ENCODE measurements at places on chromosomes 3 and 15.

GRCh38 chr3:187841560-187841959 lies 96.3 kb upstream of the BCL6 start:
- DNase-seq: no peak

DNA sequence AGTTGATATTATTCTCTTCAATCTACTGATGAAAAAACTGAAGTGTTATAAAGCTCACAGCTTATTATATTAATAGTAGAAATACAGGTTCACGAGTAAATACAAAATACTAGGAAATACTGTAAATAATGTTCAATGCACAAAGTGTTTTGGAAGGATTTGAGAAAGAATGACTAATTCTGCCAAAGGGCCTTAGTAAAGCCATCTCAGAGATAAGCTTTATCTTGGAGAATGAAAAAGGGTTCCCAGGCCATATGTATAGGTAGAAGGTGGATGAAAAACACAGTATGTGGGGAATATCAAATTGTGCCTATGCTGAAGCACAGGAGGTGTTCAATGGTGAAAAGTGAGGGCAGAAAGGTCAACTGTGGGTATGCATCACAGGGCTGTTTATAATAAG lies 123.5 kb downstream of the CMSS1 start:
- no peak for DNase-seq

DNA sequence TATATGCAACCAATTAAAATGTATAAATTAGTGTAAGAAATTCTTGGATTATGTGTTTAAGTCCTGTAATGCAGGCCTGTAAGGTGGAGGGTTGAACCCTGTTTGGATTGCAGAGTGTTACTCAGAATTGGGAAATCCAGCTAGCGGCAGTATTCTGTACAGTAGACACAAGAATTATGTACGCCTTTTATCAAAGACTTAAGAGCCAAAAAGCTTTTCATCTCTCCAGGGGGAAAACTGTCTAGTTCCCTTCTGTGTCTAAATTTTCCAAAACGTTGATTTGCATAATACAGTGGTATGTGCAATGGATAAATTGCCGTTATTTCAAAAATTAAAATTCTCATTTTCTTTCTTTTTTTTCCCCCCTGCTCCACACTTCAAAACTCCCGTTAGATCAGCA lies 65.4 kb upstream of the ACAD9 start:
- DNase-seq: no peak

GRCh38 chr15:85614059-85614458 lies 180.7 kb downstream of the KLHL25 start:
- no peak for DNase-seq

DNA sequence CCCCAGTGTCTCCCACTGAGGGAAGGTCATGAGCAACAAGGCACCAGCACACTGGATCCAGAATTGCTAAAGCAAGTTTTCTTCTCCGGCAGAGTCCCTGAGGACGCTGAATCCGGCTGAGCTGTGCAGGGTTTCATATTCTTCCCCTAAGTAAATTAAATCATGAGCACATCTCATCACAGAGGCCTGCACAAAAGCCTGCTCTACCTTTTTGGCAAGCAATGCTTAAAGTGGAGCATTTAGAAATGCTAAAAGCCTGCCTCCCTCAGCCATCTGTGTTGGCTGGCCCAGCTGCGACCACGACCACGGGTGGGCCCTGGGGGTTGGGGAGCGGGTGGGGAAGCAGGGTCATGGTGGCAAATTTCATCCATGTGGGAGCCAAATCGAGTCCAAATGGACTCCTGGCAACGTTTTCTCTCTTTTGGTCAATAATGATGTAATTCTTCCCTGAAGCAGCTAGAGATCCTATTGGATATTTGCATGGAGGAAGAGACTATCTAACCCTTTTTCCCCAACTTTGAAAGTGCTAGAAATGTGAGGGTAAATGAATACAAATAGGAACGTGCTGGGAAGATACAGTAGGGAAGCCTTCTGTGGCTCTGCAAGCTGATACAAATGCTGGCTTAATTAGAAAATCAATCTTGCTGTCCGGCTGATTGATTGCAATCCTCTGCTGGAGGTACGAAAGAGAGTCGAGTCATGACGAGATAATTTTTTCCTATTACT lies 532.8 kb upstream of the TBL1XR1 start:
- DNase-seq: no peak

DNA sequence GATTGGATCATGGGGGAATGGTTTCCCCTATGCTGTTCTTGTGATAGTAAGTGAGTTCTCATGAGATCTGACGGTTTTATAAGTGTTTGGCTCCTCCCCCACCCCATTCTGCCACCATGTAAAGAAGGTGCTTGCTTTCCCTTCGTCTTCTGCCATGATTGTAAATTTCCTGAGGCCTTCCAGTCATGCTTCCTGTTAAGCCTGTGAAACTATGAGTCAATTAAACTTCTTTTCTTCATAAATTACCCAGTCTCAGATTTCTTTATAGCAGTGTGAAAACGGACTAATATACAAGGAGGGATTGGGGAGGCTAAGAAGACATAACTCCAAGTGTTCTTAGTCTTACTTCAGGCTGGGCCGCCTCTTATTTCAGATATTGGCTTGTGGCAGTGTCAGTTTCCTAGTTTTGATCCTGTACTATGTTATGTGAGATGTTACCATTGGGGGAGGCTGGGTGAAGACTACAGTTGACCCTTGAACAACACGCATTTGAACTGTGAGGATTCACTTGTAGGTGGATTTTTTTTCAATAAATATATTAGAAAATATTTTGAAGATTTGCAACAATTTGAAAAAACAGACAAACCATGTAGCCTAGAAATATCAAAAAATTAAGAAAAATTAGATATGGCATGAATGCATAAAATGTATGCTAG lies 44.9 kb downstream of the NMD3 start:
- no peak for DNase-seq

Measured in stimulated activated CD4-positive, alpha-beta T cell treated with anti-CD3 and anti-CD28 coated beads, Interleukin-1b, Interleukin-23, amount 100 ng/mL, for 4 hours (primary cell).